ENCODE measurements at places on chromosomes 1 and 21. TPM values are rescaled to one million over a fixed set of nuclear protein-coding genes. Genes with fewer than 3 reads are reported as not detected.
A peak's percentile ranks its signal among the peaks of the same experiment; 100 is the strongest.

- DNase-seq: no peak
These were observed 709.8 kb downstream of the LTN1 start for GRCh38 chr21:28282833-28283232.

GRCh38 chr1:154605534-154605933 is 2.5 kb downstream of the ADAR start:
- DNase-seq: no peak

DNA sequence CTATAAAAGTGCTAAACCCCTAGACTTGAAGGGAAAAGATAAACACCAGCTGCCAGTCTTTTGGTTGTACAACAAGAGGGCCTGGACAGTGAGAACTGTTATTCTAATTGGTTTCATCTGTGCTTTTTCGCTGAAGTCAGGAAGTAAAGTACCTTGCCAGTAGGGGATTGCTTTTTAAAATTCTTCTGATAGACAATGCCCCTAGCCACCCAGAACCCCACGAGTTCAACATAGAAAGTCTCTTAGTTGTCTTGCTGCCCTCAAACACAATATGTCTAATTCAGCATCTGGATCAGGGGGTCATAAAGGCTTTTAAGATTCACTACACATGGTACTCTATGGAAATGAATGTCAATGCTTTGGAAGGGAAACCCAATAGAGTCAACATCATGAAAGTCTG is 289.2 kb downstream of the TBX15 start:
- DNase-seq: no peak

- DNase-seq: peak; percentile 42
These were observed 23.1 kb upstream of the PTAFR start for GRCh38 chr1:28199328-28200233.

GRCh38 chr1:223421025-223421424 is 27.8 kb downstream of the CCDC185 start:
- peak; percentile 44 for DNase-seq

- DNase-seq: no peak
These were observed 8.6 kb downstream of the AIM2 start for GRCh38 chr1:159067699-159068621.

DNA sequence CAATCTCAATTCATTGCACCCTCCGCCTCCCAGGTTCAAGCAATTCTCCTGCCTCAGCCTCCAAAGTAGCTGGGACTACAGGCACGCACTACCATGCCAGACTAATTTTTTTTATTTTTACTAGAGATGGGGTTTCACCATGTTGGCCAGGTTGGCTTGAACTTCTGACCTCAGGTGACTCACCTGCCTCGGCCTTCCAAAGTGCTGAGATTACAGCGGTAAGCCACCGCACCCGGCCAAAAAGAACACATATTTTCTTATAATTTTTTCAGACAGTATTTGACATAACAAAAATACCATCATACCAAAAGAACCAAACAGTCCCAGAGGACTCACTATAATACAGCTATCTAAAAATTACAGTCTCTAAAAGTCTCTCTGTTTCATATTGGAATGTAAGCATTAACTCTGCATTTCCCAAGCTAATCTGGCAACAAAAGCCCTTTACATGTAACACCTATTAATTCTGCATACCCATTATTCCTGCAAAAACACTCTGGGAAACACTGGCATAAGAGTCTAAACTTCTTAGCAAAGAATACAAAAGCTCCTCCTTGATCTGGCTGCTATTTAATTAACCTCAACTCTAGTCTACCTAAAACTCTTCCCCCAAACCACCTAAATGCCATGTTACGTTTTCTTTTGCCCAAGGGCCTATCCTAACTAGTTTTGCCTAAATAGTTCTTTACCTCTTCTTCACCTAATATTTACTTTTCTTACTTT is 26.9 kb downstream of the WDR26 start:
- DNase-seq: no peak

GRCh38 chr1:56931211-56931610 is 34.6 kb downstream of the C8B start:
- no peak for DNase-seq

GRCh38 chr21:43599728-43600127 is 59.6 kb downstream of the HSF2BP start:
- DNase-seq: no peak

DNA sequence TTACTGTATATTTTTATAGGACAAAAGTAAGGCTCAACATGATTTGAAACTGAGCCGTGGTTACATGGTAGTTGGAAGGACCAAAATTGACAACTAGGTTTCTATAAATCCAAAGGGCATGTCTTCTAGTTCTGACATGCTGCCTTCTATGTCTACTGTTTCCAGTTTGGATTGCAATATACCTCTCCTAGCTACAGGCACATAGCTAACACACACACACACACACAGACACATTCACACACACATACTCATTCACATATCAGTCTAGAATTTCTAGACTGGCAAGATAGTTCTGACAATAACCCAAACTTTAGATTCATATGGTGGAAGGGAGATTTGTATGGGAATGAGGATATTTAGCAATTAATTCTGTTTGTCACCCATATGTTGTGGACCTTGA is 544.8 kb upstream of the CAMK1G start:
- no peak for DNase-seq

- no peak for DNase-seq
These were observed 21.0 kb downstream of the EPHA2 start for GRCh38 chr1:16134906-16135305.

DNA sequence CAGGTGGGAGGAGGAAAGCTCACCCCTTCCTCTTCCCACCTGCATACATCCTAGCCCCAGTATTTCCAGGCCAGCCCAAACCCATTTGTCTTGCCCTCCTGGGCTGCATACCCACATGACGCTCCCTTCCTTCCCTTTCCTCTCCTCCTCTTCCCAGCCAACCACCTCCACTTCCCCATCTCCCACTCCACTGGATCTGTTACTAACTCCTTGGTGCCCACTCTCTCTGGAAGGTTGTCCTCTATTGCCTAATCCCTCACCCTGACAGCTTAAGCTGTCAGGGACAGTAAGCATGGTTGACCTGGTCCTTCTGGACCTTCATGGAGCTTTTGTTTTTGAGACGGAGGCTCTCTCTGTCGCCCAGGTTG is 23.0 kb upstream of the SYNC start:
- no peak for DNase-seq

DNA sequence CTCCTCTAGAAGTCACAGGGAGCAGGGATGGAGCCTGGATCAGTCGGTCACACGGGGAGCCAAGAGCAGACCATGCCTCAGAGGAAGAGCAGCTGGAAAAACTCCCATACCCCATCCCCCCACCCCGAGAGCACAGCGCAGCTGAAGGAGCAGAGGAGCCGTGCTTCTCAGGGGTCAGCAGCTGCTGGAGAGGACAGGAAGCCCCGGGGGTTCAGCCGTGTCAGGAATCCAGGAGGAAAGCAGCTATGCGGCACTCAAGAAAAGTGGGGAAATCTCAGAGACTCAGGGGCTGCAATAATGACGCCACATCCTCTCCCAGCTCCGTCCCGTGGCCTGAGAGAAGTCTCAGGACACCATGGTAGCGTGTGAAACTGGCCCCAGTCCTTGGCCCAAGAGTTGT is 102.3 kb downstream of the NPHP4 start:
- DNase-seq: no peak

- DNase-seq: peak; percentile 69
These were observed 113.1 kb upstream of the BMP8A start for GRCh38 chr1:39378377-39378776.

DNA sequence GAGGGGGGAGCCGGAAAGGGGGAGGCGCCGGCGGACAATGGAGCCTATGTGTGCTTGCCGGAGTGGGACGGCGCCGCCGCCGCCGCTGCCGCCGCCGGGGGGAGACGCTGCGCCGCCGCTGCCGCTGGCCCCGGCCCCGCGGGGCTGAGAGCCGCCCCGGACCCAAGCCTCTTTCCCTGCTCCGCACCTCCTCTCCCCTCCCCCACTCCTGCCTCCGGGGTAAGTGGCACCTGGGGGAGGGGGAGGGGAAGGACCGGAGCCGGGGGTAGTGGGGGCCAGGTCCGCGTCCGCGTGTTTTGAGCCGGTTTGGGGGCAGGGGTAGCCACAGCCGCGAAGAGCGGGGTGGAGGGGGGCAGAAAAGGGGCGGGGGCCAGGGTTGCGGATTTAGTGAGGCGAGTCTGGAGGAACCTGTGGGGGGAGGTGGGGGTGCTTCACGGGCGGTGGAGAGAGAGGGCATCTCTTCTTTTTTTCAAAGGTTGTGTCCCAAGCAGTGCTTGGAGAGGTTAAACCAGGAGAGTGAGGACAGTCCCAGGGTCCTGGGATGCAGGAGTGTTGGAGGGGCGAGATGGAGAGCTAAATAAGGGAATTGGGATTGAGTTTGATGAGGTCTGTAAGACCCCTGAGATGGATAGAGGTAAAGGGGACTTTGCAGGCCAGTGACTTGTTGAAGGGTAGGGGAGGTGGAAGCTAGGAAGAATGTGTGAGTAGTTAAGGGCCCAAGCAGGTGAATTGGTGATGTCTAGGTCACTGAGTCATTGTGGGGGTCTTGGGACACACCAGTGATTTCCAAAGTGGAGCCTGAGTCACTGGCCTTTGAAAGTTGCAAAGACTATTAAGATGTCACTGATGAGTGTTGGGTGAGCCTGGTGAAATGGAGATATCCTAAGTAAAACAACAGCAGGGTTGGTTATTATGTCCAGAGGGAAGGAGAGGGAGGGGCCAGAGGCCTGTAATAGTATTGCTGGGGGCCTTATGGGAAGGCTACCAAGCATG is 59.1 kb downstream of the BCL9 start:
- peak; percentile 35 for DNase-seq

ADAM30 gene
- not detected for total RNA-seq

SLC35F3 gene
- total RNA-seq: not detected

LORICRIN gene
- total RNA-seq: not detected

RNU1-2 gene
- total RNA-seq: under 0.01 TPM

MTF2 gene
- 67.6 TPM for total RNA-seq

GCSAML gene
- total RNA-seq: 0.14 TPM

HTR1D gene
- total RNA-seq: not detected

ATP1A4 gene
- total RNA-seq: not detected
